ENCODE measurements at places on chromosomes 7 and 10. TPM values are rescaled to one million over a fixed set of nuclear protein-coding genes. Genes with fewer than 3 reads are reported as not detected.

The LRIT1 gene
- total RNA-seq = not detected

The FAM200A gene
- total RNA-seq = 3.7 TPM

The PTER gene
- 24.4 TPM for total RNA-seq

The PNLIP gene
- total RNA-seq = not detected

The HTR7 gene
- not detected for total RNA-seq

The ADAM8 gene
- total RNA-seq = 3.8 TPM

The HYAL4 gene
- not detected for total RNA-seq

The AKR1C8 gene
- total RNA-seq = not detected

The ECHS1 gene
- 37.3 TPM for total RNA-seq

The NPY4R2 gene
- total RNA-seq = not detected

The FAM180A gene
- not detected for total RNA-seq

The ANKIB1 gene
- 26.3 TPM for total RNA-seq

The ZNF488 gene
- not detected for total RNA-seq

The LBX1 gene
- not detected for total RNA-seq

The OR2A1 gene
- not detected for total RNA-seq

The RNF133 gene
- not detected for total RNA-seq

The IFIT1B gene
- 0.78 TPM for total RNA-seq

The COX19 gene
- total RNA-seq = 20.5 TPM

The FFAR4 gene
- total RNA-seq = not detected

The OGDHL gene
- total RNA-seq = 0.75 TPM

The TET1 gene
- total RNA-seq = 2.2 TPM

The HOXA10 gene
- not detected for total RNA-seq

The KAT6B gene
- total RNA-seq = 64.1 TPM

The WNT8B gene
- not detected for total RNA-seq

The LIPN gene
- total RNA-seq = not detected

The CNNM2 gene
- 7.6 TPM for total RNA-seq

The ERVW-1 gene
- total RNA-seq = not detected

The PILRA gene
- total RNA-seq = 2.3 TPM

The COL13A1 gene
- total RNA-seq = not detected

The ATOH7 gene
- not detected for total RNA-seq

The ACBD7 gene
- 0.63 TPM for total RNA-seq

The NT5C2 gene
- 45.5 TPM for total RNA-seq

The ATRNL1 gene
- total RNA-seq = not detected

The SPDYE8 gene
- total RNA-seq = not detected

The PIK3AP1 gene
- total RNA-seq = 131 TPM

The LIPJ gene
- not detected for total RNA-seq

The TMEM130 gene
- not detected for total RNA-seq

The PRPS1L1 gene
- not detected for total RNA-seq

The BMPER gene
- not detected for total RNA-seq

All from Karpas-422 (cell line).